ENCODE measurements at places on chromosomes 7 and 10.
A peak's percentile ranks its signal among the peaks of the same experiment; 100 is the strongest.

DNA sequence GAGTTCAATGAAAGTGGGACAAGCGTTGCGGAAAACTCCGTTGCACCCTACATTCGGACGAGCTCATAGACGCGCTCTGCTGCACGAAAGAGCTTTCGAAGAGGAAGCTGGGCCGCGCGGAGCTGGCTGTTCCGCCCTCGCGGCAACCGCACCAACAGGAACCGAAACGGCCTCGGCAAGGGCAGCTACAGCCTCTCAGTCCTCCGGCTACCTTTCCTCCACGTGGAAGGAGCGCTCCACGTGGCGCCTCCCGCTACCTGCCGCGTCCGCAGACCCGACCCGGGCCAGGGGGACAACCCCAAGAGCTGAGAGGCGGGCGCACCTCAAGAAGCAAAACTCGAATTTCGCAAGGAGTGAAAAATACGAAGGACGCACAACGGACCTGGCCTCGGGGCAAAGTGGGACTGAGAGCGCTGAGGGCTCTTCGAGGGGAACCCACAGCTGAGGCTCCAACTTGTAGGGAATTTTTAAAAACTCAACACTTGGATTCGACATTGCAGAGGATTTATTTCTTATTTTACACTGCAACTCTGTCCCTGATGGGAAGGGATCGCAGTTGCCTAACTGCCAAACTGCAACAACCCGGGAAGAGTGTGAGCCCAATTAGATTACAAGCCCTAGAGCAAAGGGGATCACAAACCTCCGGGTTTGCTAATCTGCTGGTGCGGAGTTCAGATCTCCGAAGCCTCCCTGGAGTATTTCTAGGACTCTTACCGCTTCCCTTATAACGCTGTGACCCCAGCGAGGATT lies 1.4 kb downstream of the HPSE2 start:
- peak; percentile 38 for DNase-seq

DNA sequence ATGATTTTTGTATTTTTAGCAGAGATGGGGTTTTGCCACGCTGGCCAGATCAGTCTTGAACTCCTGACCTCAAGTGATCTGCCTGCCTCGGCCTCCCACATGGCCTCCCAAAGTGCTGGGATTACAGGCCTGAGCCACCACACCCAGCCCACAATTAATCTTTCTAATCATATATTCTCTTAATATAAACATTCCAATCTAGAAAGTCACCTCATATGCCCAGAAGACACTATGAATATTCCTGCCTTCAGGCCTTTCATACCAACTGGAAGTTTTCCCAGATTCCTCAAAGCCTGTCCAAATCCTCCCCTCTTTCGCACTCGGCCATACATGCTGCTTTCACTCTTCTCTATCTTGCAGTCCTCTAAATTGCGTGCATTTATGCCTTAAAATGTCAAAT lies 32.6 kb downstream of the PDZD8 start:
- peak; percentile 95 for DNase-seq

DNA sequence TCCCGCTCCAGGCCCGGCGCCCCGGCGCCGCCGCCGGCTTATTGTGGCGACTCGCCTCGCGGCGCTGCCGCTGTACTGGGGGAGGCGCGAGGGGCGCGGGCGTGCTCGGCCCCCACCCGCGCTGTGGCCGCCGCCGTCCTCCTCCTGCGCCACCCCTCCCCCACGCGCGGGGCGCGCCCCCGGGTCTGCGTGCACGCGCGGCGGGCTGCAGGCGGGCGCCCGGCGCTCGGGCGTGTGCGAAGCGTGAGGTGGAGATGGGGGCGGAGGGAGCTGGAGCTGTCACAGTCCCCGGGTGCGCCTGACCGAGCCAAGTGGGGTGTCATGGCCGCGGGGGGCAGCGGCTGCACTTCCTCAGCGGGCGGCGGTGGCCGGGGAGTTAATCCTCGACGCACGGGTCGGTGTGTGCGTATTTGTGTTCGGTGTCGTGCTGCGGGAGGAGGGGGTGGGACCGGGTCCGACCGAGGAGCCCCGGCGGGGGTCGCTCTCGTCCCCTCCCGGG lies 672 bp downstream of the LCOR start:
- DNase-seq, result peak; percentile 81

DNA sequence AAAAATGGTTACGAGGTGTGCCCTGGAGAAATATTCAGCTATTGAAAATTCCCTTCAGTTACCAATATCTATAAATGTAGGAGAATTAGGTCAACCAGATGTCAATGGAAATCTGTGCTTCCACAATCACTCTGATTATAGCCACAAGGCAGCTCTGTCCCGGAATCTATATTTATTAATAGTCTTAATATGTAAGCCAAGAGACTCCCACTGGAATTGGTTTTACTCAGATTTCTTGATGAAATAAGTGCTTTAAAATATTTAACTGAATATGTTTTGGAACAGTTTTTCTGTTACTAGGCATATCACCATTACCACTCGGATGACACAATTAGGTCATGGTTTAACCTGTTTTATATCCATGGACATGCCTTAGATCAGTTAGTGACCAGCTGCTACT lies 169.6 kb downstream of the POM121L12 start:
- no peak for DNase-seq

DNA sequence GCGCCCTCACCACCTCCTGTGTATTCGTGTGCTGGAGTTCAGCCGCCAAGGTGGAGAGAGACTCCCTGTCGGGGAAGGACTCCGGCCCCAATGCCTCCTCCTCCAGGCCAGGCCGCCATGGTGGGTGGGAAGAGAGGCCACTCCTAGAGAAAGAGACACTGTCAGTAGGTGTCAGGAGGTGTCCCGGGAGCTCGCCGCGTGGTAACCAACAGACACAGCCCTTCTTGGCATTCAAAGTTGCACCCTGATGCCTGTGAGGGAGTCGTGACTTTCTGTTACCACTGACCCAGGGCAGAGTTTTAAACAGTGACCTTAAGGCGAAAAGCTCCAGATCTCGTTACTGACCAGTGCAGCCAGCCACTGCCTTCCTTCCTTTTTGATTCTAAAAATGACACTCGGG lies 155.2 kb downstream of the CUX1 start:
- no peak for DNase-seq

Measured in fibroblast of skin of scalp (primary cell).